Foreskin keratinocyte (primary cell): ENCODE measurements at places on chromosomes 4 and X. TPM values are rescaled to one million over a fixed set of nuclear protein-coding genes. Genes with fewer than 3 reads are reported as not detected.

- peak; percentile 94 for DNase-seq
Observed at GRCh38 chr4:66555301-66555700, 885.0 kb upstream of the EPHA5 start.

DNA sequence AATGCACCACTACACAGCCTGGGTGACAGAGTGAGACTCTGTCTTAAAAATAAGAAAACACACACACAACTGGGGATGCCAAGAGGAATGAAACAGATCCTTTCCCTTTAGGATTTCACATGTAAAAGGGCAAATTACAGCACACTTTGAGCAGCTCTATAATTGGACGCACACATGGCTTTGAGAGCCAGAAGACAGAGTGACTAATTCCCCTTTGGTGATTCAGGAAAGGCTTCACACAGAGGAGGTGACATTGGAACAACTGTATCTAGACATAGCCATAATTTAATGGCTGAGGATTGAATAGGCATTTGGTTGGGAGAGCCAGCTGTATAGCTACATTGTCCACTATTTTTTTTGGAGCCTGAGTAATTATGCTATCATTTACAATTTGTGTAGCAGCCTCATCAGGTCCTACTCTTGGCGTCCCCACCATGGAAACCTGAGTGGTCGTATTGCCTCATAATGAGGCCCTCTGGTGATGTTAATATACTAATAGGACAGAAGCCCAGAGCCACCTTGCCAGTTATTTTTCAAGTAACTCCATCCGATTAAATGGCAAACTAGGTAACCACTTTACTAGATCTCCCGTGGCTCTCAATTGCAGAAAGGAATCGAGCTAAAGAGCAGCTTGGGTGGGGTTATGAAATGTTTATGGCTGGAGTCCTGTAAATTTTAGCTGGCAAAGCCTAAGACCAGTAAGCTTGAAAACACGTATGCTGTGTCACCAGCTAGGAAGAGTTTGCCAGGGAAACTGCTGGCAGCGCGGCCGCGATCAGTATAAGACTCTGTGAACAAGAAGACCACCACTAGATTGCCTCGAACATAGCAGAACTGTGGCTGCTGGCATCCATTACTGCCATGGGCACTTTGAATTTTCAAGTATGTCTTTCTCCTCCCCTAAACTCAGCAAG lies 8.5 kb upstream of the PPEF1 start:
- DNase-seq, result no peak

DNA sequence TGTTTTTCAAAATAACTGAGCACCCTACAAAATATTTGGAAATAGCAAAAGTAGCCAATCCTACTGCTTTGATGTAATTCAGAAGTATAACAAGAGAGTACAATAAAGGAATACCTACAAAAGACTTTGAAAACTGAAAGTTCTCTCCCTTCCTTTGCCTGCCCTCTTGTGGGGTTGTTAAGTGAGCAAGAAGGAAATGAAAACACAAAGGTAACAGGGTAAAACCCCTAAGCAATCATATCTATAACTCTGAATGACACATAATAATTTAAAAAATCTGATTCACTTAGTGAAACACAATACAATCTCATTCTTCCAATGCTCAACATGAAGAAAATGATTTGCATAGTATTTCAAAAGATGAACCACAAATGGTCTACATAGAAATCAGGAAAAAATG lies 98.2 kb downstream of the FRYL start:
- DNase-seq, result peak; percentile 63

DNA sequence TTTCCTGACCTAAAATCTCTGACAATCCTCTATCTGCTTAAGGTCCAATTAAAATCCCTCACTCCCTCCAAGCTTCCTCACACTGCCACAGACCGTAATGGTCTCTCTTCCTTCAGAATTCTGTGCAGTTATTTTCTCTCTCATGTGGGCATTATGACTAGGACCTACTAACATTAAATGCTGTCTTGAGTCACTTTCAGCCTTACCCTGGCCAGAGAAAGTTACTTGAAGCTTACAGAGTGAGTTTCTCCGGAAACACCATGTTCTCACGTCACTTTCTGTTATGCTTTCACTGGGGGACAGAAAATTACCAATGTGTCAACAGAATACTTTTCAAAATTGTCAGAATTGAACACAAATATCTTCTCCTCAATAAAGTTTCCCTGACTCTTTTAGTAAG lies 271.8 kb downstream of the INPP4B start:
- DNase-seq, result no peak

- peak; percentile 39 for DNase-seq
Observed at GRCh38 chr4:152045807-152046571, 285.2 kb upstream of the GATB start.

GRCh38 chrX:40531056-40531826 lies 49.5 kb upstream of the ATP6AP2 start:
- DNase-seq, result no peak

GRCh38 chrX:148976571-148977400 lies 476.4 kb downstream of the AFF2 start:
- no peak for DNase-seq

GRCh38 chr4:37964734-37965457 lies 4.7 kb downstream of the PTTG2 start:
- DNase-seq, result no peak

DNA sequence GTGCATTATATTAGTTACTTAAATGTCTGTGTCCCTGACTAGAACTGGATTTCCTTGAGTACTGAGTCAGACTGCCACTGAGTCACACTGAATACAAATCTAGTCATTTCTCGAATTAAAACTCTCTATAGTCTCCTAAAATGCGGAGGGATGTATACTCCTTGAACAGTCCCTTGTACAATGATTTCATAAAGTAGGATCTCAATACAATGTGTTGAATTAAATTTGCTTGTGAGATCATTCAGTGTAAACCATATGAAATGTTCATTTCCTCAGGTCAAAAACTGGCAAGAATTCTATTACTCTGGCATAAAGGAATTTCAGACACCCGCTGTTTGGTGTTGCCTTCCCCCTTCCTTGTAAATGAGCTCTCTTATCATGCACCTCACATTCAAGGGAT lies 17.5 kb upstream of the FAM241A start:
- DNase-seq, result no peak

GRCh38 chr4:165383591-165384073 lies 4.8 kb downstream of the CPE start:
- peak; percentile 72 for DNase-seq

GRCh38 chr4:74331252-74331651 lies 23.0 kb downstream of the EPGN start:
- DNase-seq, result no peak

DNA sequence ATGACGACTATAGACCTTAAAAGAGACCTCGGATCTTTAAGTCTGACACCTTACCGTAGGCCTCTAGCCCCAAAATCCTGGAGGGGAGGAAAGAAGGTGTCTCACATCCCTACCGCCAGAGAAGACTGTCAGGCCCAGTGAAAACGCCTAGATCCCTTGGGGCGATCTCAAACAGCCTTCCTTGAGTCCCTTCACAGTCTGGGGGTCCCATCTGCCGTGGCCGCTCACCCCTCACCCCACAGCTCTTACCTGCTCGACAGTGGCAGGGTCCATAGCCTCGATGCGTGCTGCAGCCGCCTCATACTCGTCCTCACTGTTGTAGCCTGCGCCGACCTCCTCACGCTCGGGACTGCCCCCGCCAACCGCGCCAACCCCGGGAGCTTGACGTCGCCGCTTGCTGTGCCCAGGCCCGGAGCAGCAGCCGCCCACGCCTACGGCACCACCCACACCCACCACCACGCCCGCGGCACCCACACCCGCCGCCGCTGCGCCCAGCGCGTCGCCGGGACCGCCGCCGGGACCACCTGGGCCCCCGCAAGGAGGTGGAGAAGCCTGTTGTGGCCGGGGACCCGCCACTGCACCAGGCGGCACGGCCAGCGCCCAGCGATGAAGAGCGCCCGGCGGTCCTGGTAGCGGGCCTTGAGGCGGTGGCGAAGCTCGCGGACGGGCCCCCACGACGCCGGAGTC lies 536 bp downstream of the OTUD5 start:
- no peak for DNase-seq

DNA sequence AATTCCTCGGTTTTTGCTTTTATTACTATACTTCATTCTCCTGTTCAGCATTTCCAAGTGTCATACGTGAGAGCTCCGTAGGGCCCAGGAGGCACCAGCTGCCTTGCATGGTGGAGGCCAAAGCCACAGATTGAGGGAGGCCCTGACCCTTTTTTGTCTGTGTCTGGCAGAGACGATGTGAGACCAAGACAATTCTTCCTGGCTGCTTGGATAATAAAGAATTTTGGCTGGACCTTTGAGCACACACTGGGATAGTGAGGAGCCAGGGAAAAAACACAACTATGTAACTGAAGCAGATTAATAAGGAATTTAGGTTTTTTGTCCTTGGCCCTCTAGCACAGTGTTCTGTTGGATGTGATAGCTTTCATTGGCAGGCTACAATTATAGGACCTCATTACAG lies 161.0 kb downstream of the CPXCR1 start:
- DNase-seq, result no peak

GRCh38 chr4:31104577-31104976 lies 384.4 kb downstream of the PCDH7 start:
- DNase-seq, result no peak

- DNase-seq, result no peak
Observed at GRCh38 chr4:155885666-155886065, 17.8 kb upstream of the TDO2 start.

DNA sequence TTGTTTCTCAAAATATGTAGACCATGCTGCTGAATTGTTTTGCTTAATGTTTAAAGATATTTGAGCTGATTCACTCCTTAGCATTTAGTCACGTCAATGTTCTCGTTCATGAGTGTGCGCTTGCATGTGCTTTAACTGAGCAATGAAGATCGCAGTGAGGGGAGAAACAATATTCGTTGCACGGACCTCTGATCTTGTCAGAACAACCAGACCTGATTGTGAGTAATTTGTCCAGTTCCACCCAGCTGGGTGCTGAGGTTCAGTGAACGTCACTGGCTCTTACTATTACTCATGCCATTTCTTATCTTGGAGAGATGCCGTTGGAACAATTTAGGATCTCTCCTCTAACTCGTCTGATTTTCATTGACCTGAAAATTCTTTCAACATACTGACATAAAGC lies 15.0 kb upstream of the PRKX start:
- DNase-seq, result no peak

GRCh38 chr4:43990551-43990950 lies 458.1 kb downstream of the KCTD8 start:
- DNase-seq, result no peak

GRCh38 chrX:19883878-19884277 lies 3.5 kb downstream of the SH3KBP1 start:
- DNase-seq, result peak; percentile 55

DNA sequence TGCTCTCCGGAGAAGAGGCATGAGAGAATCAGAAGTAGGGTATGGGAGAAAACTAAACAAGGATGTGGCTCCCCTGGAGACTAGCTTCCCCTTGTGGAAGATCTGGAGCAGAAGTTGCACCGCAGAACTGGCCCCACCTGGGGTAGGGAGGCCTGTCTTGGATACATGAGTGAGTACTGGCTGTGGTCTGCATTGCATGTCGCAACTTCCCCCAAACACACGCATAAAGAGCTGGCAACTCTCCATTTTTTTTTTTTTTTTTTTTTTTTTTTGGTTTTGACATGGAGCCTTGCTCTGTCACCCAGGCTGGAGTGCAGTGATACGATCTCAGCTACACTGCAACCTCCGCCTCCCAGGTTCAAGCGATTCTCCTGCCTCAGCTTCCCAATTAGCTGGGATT lies 119.9 kb downstream of the EGF start:
- no peak for DNase-seq

- no peak for DNase-seq
Observed at GRCh38 chr4:104066533-104066932, 346.7 kb upstream of the TACR3 start.

GRCh38 chrX:2676794-2677675 lies 14.1 kb upstream of the CD99 start:
- DNase-seq, result no peak

DNA sequence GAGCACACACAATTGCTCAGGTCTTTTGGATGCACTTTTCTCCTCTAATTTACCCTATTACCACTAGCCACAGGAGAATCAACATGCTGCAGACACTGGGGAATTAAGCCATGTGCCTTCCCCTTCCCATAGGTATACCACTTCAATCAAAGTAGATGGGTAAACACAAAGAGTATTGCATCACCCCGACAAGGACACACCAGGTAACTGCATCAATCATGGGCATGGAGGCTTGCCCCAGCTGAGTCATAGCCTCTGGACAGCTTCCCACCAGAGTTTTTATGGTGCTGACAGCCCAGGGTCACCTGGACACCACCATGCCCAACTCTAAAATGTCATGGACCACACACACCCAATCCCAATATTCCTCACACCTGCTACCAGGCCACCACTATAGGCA lies 197.2 kb upstream of the AR start:
- no peak for DNase-seq

Gene MAGEA11
- total RNA-seq, result not detected in 2 replicates

Gene LNX1
- total RNA-seq, result 0.25 and 0.34 TPM in 2 replicates

Gene BANK1
- 0.20 and 0.25 TPM in 2 replicates for total RNA-seq

Gene S100G
- total RNA-seq, result not detected in 2 replicates

Gene DDX3X
- total RNA-seq, result 116 and 135 TPM in 2 replicates

Gene SMIM31
- total RNA-seq, result not detected in 2 replicates

Gene HSFX4
- total RNA-seq, result not detected in 2 replicates

Gene PRDM8
- total RNA-seq, result 6.8 and 7.5 TPM in 2 replicates

Gene AKAP4
- total RNA-seq, result not detected in 2 replicates

Gene ETDA
- not detected in 2 replicates for total RNA-seq

Gene DEFB131A
- total RNA-seq, result not detected in 2 replicates

Gene CCSER1
- total RNA-seq, result 0.81 and 1.1 TPM in 2 replicates
